ENCODE measurements at places on chromosomes 2 and 18.

DNA sequence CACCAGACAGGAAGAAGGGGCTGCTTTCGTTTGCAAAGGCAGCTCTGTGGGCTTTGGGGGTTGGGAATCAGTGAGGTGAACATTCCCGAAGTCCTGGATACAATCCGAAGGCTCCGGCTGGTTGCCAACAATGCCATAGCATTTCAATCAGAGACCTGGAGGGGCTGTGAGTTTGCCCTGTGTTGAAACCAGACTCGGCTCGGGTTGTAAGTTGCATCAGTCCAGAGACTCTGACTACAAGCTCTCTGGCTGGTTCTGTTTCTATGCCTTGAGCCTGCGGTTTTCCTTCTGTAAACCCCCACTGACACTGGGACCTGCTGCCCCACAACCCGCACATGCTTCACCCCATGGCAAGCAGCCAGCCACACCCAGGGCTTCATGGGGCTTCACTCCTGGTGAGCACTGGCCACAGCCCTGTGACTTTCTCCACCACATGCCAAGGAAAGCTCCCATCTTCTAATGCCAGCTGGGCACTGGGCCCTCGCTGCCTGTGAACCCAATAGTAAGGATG lies 85.7 kb upstream of the ODC1 start:
- DNase-seq = no peak

DNA sequence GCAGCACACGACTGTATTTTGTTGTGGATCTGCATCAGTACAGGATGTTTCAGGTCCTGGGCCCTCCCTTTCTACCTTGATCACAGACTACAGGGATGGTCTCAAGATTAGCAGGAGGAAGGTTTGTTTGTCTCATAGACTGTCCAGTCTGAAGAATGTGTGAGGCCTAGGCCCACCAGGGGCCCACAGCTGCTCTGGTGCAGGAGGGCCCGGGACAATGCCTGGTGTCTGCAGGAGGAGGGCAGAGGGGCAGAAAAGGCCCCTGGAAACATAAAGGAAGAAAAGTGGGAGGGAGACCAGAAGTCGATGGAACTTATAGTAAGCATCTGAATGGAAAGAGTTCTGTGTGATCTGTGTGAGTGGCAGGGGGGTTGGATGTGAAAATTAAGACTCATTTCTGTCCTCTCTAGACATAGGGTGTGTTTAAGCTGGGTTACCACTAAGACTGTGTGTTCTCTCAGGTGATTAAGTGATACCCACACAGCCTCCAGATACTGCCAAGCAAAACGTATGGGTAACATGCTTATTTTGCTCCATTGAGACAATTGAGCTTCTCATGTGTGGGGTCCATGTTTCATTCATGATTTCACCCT lies 33.4 kb upstream of the LPIN2 start:
- DNase-seq = no peak

GRCh38 chr2:5834501-5834900 lies 142.3 kb downstream of the SOX11 start:
- no peak for DNase-seq

DNA sequence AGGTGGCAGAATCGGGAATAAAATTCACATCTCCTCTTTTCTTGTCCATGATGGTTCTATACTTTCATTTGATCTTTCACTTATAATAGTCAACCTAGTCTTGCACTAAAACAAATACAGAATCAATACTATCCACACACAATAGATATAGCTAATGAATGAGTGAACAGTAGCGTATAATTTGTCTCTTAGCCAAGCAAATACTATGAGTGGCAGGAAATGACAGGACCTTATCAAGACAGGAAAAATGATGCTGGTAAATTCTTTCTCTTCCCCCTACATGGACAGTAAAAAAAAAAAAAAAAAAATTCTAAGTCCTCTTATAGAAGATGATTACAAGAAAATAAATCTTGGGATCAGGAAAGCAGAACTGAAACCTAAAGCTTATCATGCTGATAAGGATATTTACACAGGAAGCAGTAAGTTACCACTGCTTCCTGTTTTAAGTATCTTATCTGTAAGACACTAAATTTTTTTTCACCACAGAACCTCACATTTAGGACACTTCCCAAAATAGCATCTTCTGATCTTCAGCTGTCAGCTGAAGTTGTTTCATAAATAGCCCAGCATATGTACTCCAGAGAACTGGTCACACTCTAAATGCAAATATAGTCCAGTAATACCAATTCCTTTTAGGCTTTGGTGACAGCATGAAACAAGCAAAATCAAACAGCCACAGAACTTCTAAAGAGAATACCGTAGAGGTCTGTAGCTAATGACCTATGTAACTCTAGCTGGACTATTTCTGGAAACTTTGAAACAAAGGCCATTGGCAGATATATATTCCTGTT lies 27.0 kb downstream of the IRS1 start:
- peak; percentile 71 for DNase-seq

DNA sequence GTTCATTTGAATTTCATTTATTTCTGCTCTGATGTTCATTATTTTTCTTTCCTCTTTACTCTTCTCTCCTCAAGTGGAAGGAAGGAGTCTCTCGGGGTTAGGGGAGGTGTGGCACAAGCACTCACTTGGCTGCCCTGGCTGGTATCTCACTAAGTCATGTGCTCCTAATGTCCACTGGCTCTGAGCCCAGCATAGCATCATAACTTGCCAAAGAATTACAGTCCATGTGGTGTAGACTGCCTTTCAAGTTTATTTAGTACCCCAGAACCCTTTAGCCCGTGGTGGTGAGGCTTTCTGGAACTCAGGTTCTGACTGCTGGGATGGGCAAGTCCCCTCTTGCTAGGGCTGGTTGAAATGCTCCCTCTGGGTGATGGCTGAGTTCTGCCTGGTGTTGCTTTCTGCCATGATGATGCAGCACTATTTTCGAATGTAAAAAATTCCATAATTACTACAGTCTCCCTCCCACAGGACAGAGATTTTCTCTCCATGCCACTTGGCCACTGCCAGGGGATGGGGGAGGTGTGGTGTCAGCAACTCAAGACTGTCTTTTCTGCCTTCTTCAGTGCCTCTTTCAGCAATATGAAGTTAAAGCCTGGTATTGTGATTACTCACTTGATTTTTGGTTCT lies 22.2 kb downstream of the SPAG16 start:
- DNase-seq = no peak

GRCh38 chr18:8787794-8788193 lies 82.4 kb downstream of the MTCL1 start:
- no peak for DNase-seq

GRCh38 chr2:8615576-8616281 lies 66.1 kb upstream of the ID2 start:
- DNase-seq = no peak

GRCh38 chr2:85936421-85937068 lies 47.8 kb upstream of the ST3GAL5 start:
- no peak for DNase-seq

DNA sequence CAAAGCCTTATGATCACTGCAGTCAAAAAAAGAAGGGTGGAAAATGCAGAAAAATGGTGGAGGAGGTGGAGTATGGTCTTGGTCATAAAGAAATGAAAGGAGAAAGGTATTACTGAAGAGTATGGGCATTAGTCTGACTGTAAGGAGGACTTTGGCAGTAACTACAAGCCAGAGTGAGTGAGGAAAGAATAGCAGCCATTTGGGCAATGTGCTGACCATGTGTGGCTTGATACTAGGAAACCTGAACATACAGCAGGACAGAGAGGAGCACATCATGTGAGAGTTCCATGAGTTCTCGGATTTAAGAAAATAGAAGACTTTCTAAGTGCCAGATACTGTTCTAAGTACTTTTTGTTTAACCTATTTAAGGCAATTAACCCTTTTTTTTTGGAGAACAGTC lies 8.5 kb downstream of the DTNA start:
- DNase-seq = no peak

Data from germinal center (tissue), 1 donor.